Ascending aorta (tissue), 2 donors: ENCODE measurements at places on chromosomes 16 and 17.

- no peak for DNase-seq
Measured at GRCh38 chr16:84398701-84399100, 30.4 kb downstream of the ATP2C2 start.

DNA sequence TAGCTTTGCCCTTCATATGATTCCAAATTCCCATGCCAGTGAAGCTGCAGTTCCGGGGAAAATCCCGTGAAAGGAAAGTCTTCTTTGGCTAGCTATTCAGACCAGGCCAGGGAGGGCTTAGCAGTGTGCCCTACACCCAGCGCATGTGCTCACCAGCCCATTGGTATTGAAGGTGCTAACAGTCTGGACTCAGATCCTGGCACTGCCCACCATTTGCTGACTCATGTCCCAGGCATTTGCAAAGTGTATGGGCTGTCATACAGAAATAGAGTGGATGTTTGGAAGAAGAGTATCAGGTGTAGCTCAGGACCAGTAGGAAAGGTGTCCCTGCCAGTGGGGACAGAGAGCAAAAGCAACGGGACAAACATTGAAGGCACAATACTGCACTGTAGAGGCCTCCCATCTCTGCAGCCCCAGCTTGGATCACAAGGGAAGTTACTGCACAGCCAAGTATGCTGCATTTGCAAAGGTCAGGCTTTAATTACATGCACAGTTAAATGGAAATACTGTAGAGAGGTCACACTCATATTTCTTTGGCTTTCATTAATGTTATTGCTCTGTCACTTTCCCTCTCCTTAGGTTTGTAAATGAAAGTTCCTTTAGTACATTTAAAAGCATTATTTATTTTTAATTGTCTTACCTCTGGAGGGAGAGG is 220.0 kb downstream of the IRX3 start:
- no peak for DNase-seq

GRCh38 chr17:63984236-63984635 is 11.5 kb upstream of the SCN4A start:
- DNase-seq: no peak

DNA sequence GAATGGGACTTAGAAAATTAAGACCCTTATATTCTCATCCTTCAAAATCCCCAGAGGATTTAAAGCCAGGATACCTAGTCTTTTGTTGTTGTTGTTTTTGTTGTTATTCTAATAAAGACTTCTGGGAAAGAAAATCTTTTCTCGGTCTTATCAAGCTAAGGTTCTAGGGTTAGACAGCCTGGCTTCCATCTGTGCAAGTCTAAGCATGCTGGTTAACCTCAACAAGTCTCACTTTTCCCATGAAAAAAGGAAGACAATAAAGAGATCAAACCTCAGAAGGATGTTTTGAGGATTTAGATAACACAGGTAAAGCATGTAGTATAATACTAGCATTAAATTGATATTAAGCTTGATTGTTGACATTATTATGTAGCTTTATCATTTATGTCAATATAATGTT is 486.4 kb upstream of the SOX9 start:
- no peak for DNase-seq

- no peak for DNase-seq
Measured at GRCh38 chr17:74097450-74098135, 105.9 kb upstream of the RPL38 start.

DNA sequence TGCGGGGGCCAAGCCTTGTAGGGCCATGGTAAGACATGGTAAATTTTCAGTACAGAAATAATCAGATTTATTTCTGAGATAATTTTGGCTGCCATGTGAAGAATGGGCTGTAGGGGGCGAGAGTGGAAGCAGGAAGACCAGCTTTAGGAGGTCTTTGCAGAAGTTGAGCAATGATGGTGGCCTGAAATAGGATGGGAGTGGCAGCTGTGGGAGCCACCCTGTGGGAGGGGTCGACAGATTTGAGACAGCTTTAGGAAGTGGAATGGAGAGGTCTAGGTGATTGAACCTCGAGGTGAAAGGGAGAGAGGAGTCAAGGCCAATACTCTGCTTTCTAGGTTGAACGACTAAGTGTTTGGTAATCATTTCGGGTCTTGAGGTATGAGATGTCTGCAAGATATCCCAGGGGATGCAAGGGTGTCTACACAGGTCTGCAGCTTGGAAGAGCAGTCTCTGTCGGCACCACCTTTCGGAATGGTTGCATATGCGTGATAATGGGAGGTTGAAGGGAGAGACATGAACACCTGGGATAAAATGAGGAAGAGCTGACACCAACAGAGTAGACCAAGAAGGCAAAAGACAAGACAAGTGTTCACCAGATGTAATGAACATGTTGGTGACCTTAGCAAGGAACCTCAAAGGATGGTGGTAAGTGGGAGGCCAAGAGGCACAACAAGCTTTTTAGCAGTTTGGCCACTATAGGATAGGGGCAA is 4.2 kb upstream of the ATXN7L3 start:
- no peak for DNase-seq
